Heart right ventricle (tissue), 16 donors: ENCODE measurements at places on chromosomes 4 and X. TPM values are rescaled to one million over a fixed set of nuclear protein-coding genes. Genes with fewer than 3 reads are reported as not detected.
A peak's percentile ranks its signal among the peaks of the same experiment; 100 is the strongest.

DNA sequence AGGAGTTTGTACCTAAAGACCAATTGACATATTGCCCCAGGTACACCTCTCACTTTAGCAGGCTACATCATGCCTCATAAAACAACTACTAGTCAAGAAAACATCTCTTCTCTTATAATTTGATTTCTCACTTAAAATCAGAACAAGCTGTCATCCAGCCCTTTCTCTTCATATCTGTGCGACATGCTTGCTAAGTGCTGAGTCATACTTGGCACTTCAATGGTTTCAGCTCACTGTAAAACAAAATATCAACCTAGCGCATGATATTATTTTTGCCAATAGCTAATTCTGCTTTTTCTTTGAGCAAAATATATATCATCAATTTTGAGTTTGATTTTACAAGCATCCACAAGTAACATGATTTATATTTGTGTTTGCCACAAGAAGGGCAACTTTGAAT, 27.9 kb upstream of the FUNDC1 start:
- no peaks in the 10 kb centered on the region for H3K27me3 ChIP-seq
- H3K4me1 ChIP-seq = no peaks in the 10 kb centered on the region
- DNase-seq = no peak
- H3K4me3 ChIP-seq = no peak overlapping the region
- no peaks in the 10 kb centered on the region for H3K36me3 ChIP-seq

- no peak for DNase-seq
- no peaks in the 10 kb centered on the region for H3K27me3 ChIP-seq
- no peak overlapping the region for H3K27ac ChIP-seq
- H3K4me3 ChIP-seq = no peak overlapping the region
- no peaks in the 10 kb centered on the region for H3K4me1 ChIP-seq
Measured at GRCh38 chr4:32140636-32141035, 1420.5 kb downstream of the PCDH7 start.

DNA sequence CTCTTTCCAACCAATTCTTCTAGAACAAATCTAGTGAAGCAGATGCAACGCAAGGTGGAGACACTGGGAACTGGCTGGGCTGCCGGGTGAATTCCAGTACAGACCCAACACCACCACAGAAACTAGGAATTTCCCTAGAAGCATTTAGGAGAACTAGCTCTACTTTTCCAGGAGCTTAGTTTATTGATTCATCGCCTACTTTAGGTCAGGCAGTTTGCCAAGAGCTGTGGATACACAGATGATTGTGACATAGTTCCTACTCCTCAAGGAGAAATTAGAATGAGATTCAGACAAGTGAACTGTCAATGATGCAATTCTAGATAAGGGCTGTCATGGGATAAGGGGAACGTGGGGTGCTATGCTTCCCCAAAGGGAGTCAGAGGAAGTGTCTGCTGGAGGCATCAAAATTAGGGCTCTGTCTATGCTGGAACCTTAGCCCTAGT, 350.0 kb downstream of the CAMK2D start:
- no peak for DNase-seq
- H3K4me1 ChIP-seq = no peaks in the 10 kb centered on the region
- H3K27me3 ChIP-seq = no peaks in the 10 kb centered on the region
- no peaks in the 10 kb centered on the region for H3K36me3 ChIP-seq
- H3K27ac ChIP-seq = no peak overlapping the region
- no peak overlapping the region for H3K4me3 ChIP-seq

- H3K4me1 ChIP-seq = peaks cover 66% of the 10 kb centered on the region
- H3K36me3 ChIP-seq = no peaks in the 10 kb centered on the region
Measured at GRCh38 chr4:184420402-184420801, 53.9 kb downstream of the IRF2 start.

GRCh38 chr4:91298156-91298700, 1005.5 kb upstream of the GRID2 start:
- no peak for DNase-seq
- no peaks in the 10 kb centered on the region for H3K4me1 ChIP-seq
- H3K27ac ChIP-seq = no peak overlapping the region
- H3K4me3 ChIP-seq = no peak overlapping the region
- H3K27me3 ChIP-seq = no peaks in the 10 kb centered on the region

Gene CNKSR2
- 0.37 TPM for total RNA-seq

DNA sequence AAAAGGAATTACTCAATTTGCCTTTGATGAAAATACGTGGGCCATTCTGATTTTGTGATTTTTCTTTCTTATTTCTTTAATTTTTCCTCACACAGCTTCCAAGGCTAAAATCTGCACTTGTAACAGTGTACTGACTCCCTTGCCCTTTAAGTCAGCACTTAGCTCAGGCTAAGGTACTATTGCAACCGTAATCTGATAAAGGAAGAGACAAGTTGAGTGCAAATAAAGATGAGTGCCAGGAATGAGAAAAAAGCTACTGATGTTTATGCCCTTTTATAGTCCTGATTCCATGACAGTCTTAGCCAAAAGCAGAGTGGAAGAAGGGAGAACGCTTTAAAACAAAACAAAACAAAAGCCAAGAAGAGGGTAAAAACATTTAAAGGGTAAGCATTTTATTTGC, 6.0 kb downstream of the DMD start:
- DNase-seq = no peak
- no peaks in the 10 kb centered on the region for H3K36me3 ChIP-seq
- H3K4me1 ChIP-seq = no peaks in the 10 kb centered on the region
- peak overlapping the region; percentile 54 for H3K4me3 ChIP-seq
- no peaks in the 10 kb centered on the region for H3K27me3 ChIP-seq
- H3K27ac ChIP-seq = peak overlapping the region; percentile 80

DNA sequence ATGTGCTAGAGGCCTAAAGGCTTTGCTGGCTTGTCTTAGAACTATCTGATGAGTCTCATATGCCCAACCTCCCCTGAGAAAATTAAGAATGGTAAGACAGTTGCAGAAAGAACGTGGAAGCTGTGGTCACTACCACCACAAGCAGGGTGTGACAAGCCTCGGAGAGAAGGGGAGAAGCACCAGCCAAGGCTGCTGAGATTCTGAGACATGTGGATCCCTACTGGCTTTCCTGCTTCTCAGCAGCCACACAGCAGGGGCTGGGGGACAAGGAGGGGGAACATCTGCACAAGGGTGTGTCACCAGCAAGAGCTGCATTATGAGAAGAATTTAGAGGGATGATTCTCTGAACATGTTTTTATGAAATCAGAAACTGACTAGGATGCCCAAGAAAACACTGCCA, 19.4 kb downstream of the TAPT1 start:
- no peak overlapping the region for H3K27ac ChIP-seq
- H3K36me3 ChIP-seq = peaks cover 17% of the 10 kb centered on the region
- H3K4me1 ChIP-seq = peaks cover 18% of the 10 kb centered on the region
- no peak overlapping the region for H3K4me3 ChIP-seq
- no peak for DNase-seq
- no peaks in the 10 kb centered on the region for H3K27me3 ChIP-seq

- no peak overlapping the region for H3K27ac ChIP-seq
- no peak for DNase-seq
- H3K4me3 ChIP-seq = no peak overlapping the region
- H3K36me3 ChIP-seq = no peaks in the 10 kb centered on the region
- H3K27me3 ChIP-seq = no peaks in the 10 kb centered on the region
- H3K4me1 ChIP-seq = peaks cover 18% of the 10 kb centered on the region
Measured at GRCh38 chr4:52059372-52059771, 8.3 kb downstream of the SPATA18 start.

Gene ODAM
- total RNA-seq = not detected

- H3K27me3 ChIP-seq = peaks cover 71% of the 10 kb centered on the region
- no peak overlapping the region for H3K27ac ChIP-seq
- H3K36me3 ChIP-seq = no peaks in the 10 kb centered on the region
- H3K4me1 ChIP-seq = no peaks in the 10 kb centered on the region
- no peak for DNase-seq
Measured at GRCh38 chr4:8707045-8707781, 114.6 kb downstream of the CPZ start.

DNA sequence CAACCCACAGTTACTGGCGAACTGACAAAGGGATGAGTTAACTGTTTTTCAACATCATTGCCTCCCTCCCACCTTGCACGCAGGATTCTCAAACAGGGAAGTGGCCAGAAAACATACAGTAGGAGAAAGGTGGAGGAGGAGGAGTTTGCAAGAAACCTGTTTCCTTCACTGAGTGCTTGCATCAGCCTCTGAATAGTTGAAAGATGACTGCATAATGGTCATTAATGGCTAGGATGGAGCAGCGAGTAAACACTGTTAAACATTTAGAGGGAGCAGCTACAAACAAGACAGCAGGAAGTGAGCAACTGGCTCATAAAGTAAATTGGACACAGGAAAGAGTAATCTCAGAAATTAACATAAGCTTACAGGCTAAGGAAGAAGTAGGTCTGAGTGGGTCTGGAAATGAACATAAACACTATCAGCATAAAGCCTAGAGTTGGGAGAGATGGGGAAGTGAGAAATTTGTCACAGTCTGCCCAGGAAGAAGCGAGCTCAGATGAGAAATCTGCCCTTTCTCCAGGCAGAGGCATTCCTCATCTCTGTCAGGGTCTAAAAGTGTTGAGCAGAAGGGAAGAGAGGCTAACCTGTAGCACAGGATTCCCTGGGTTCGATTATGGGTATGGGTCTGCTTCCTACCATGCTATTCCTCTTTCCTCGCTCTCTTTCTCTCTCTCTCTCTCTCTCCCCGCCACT, 38.6 kb downstream of the TRPC5OS start:
- no peaks in the 10 kb centered on the region for H3K36me3 ChIP-seq
- H3K4me1 ChIP-seq = no peaks in the 10 kb centered on the region
- H3K4me3 ChIP-seq = no peak overlapping the region
- H3K27me3 ChIP-seq = no peaks in the 10 kb centered on the region
- DNase-seq = no peak

GRCh38 chr4:55355555-55355954, 9.5 kb downstream of the SRD5A3 start:
- no peak for DNase-seq
- no peak overlapping the region for H3K27ac ChIP-seq
- no peaks in the 10 kb centered on the region for H3K27me3 ChIP-seq
- H3K36me3 ChIP-seq = no peaks in the 10 kb centered on the region
- H3K4me1 ChIP-seq = peaks cover 9% of the 10 kb centered on the region
- H3K4me3 ChIP-seq = no peak overlapping the region

DNA sequence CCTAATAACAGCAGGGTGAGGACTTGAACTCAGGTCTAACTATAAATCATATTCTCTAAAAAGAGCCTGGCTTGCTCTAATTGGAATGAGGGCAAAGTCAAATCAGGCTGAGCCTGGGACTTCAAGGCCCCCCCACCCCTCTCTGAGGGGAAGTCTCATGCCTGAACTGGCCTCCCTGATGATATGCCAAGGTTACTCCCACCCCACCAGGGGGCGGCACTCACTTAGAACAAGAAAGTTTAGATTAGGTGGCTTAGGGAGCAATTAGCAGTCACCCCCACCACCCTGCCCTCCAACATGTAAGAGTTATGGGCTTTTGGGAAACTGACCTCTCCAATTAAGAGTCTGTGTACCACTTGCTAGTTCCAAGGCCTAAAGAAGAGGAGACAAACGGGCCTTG, 2.7 kb downstream of the FOXO4 start:
- H3K36me3 ChIP-seq = no peaks in the 10 kb centered on the region
- no peak overlapping the region for H3K27ac ChIP-seq
- H3K4me1 ChIP-seq = peaks cover 20% of the 10 kb centered on the region
- DNase-seq = peak; percentile 54

DNA sequence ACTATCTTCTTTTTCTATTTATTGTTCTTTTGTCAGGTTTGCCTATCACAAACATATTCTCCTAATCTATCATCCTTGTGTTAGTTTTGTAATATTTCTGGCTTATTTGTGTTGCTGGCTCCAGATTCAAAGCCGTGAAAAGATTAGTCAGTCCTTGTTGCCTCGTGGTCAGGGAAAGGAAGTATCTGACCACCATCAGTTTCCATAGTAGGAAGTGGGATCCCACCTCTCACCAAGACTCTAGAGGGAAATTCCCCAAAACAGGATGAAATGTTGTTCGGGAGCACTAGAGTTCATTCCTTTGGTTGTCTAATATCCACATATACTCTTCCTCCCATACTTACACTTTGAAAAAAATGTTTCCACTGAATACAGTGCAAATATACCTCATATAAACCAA, 131.0 kb upstream of the HUWE1 start:
- no peak for DNase-seq
- H3K27me3 ChIP-seq = no peaks in the 10 kb centered on the region
- no peak overlapping the region for H3K27ac ChIP-seq
- no peak overlapping the region for H3K4me3 ChIP-seq

Gene NXF3
- total RNA-seq = 1.3 TPM

Gene SHROOM2
- 0.51 TPM for total RNA-seq

Gene SYN1
- 14.5 TPM for total RNA-seq

Gene TMSB4X
- 928 TPM for total RNA-seq

Gene GAB3
- 32.1 TPM for total RNA-seq

DNA sequence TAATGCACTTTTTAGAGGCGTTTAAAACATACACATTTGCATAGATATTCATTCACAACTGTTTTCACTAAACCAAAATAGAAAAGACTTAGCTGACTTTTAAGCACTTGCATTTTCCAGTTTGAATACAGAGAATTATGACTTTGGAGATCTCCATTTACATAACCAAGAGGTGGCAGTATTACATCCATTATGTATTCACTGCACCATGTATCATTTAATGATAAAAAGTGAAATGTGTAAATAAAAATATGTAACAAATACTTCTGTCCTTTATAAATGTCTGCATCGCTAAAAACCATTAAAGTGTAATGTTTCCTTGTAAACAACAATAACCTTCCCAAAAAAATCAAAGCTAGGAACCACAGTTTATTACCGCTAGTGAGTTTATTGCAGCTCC, 413.2 kb downstream of the FGF13 start:
- no peaks in the 10 kb centered on the region for H3K36me3 ChIP-seq
- no peak overlapping the region for H3K4me3 ChIP-seq
- no peak for DNase-seq
- H3K4me1 ChIP-seq = no peaks in the 10 kb centered on the region
- H3K27me3 ChIP-seq = no peaks in the 10 kb centered on the region

Gene PNMA5
- total RNA-seq = not detected

- H3K4me3 ChIP-seq = no peak overlapping the region
- H3K4me1 ChIP-seq = no peaks in the 10 kb centered on the region
- H3K27ac ChIP-seq = no peak overlapping the region
- H3K27me3 ChIP-seq = no peaks in the 10 kb centered on the region
Measured at GRCh38 chr4:58111818-58112217, 1001.6 kb upstream of the IGFBP7 start.

DNA sequence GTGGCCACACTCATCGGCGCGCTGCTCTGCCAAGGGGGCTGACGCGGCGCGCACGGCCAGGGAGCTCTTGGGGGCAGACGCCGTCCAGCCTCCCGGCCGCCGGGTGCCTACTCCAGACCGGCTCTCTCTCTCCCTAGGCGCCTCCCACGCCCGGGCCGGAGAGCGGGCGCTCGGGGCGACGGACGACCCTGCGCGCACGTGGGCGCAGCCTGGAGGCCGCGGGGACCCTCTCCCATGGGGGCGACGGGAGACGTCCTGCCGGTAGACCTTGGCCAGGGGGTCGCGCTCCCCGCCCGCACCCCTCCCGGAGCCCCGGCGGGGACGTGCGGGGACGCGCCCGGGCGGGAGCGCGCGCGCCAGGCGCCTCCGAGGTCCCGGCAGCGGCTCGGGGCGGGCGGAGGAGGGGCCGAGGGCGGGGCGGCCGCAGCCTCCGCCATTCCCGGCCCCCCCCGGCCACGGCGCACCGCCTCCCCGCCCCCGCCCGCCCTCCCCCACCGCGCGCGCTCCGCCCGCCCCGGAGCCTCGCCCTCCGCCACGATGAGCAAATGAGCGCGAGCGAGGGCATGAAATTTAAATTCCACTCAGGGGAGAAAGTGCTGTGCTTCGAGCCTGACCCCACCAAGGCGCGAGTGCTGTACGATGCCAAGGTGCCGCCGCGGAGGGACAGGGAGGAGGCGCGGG, at the start of gene MSL3:
TSS of gene MSL3 (plus strand) at position 519 of the 681 bp plus-strand sequence. CDS start at position 546, 27 bp downstream.
- H3K4me3 ChIP-seq = peak within 1 kb of the TSS; percentile 60
- H3K4me1 ChIP-seq = no peaks in the 10 kb centered on the region
- H3K36me3 ChIP-seq = no peaks in the 10 kb centered on the region
- H3K27me3 ChIP-seq = no peaks in the 10 kb centered on the region

- H3K4me1 ChIP-seq = no peaks in the 10 kb centered on the region
- H3K4me3 ChIP-seq = no peak overlapping the region
- no peaks in the 10 kb centered on the region for H3K27me3 ChIP-seq
- no peak overlapping the region for H3K27ac ChIP-seq
- no peaks in the 10 kb centered on the region for H3K36me3 ChIP-seq
Measured at GRCh38 chr4:146975527-146975926, 29.9 kb upstream of the TTC29 start.
